Ovary (tissue), 10 donors: ENCODE measurements at places on chromosomes 1 and 21.

GRCh38 chr1:67257173-67257535, 50.5 kb upstream of the IL12RB2 start:
- no peak for DNase-seq

DNA sequence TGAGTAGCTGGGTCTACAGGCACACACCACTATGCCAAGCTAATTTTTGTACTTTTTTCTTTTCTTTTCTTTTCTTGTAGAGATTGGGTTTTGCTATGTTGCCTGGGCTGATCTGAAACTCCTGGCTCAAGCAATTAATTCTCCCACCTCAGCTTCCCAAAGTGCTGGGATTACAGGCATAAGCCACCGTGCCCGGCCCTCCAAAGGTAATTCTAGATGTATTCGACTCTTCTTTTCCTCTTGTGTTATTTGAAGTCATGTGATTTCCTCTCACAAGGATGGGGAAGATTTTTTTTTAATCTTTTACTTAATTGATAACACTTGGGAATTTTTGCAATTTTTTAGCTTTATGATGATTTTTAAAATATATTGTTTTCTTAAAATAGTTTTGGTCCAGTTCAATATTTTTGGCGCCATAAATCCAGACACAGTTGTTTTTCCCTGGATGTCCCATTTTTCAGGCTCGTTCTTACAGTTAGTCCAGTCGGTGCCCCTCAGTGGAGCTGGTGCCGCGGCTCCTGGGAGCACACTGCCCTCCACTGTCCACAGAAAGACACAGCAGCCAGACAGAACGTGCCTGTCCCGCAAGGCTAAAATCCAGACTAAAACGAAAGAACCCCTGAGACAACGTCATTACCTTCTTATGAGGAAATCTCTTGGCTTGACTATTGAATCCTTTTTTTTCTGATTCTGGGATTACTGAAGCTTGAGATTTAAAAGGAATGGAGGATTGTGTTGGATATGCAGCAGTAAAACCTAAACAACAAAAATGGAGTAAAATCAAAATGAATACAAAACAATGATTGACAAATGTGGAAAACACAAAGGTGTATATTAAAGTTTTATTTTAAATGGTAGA, 22.4 kb downstream of the STPG1 start:
- DNase-seq = peak; percentile 78

DNA sequence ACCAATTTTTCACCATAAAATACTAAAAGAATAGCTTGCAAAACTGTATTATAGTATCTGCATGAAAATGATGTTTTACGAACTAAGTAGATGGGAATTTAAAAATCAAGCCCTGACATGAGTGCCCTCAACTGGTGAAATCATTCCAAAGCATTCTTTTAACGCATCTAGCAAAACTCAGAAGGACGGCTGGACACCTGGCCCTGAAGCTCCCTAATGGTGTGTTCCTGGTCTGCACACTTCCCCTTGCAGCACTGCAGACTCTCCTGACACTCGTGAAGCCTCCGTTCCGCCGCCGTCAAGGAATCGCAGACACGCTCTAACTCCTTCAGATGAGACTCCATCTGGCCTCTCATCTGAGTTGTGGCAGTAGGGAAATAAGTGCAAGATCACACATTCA, 39.9 kb downstream of the ODF2L start:
- DNase-seq = no peak

DNA sequence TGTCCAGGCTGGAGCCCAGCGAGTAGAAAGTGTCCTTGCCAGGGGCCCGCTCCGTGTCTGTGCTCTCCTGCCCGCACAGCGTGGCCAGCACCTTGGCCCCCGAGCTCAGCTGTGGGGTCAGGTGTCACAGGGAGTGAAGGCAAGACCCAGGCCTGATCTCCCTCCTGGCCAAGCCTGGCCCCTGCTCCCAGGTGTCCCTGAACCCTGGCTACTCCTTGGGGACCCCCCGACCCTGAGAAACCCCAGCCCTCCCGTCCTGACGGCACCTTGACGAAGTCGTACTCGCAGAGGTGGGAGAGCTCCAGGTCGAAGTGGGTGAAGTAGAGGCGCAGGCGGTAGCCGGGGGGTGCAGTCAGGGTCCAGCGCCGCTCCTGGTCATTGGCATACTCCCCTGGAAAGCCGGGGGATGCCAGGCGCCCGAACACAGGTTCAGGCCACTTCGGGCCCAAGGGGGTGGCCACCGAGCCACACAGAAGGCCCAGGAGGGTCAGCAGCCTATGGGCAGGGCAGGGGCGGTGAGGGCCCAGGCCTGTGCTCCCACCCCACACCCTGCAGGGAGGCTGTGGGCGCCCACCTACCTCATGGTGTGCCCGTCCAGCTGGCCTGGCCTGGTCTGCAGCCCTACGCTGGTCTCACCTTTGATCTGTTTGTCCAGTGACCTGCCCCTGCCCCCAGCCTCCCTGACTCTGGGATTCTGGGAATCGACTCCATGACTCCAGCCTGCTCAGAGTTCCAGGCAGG, at the start of gene MASP2:
MASP2 (minus strand) TSS at position 615 of the 741 bp plus-strand sequence; CDS start at position 583, 32 bp downstream.
- DNase-seq = no peak
